ENCODE measurements at places on chromosomes 16 and 17. TPM values are rescaled to one million over a fixed set of nuclear protein-coding genes. Genes with fewer than 3 reads are reported as not detected.

Gene PAGR1
- total RNA-seq = 14.8 TPM

DNA sequence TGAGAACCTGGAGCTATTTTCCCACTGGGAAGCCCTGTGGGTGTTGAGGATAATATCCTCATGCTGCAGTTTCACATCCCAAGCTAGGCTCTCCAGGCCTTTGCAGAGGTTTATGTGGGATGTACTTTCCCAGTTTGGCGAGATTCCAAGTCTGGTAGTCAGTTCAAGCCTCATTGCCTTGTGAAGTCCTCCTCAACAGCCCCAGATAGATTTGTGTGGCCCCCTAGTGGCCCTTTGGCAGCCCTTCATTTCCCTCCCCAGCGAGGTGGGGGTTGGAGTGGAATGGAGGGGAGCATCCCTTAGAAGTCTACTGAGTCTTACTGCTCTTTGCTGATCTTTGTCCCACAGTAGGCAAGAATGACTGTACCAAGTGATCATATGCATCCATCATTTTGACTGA lies 137.9 kb downstream of the CDH11 start:
- H3K27ac ChIP-seq = no peak overlapping the region
- peaks cover 14% of the 10 kb centered on the region for H3K36me3 ChIP-seq
- H3K4me1 ChIP-seq = no peaks in the 10 kb centered on the region
- no peak overlapping the region for H3K4me3 ChIP-seq
- H3K27me3 ChIP-seq = no peaks in the 10 kb centered on the region
- peak; percentile 62 for DNase-seq

- no peak for DNase-seq
- peaks cover 21% of the 10 kb centered on the region for H3K4me1 ChIP-seq
- no peaks in the 10 kb centered on the region for H3K27me3 ChIP-seq
- H3K4me3 ChIP-seq = peak overlapping the region; percentile 81
- peak overlapping the region; percentile 68 for H3K27ac ChIP-seq
These were observed 953 bp upstream of the NSMCE1 start for GRCh38 chr16:27269300-27270150.

- H3K27ac ChIP-seq = no peak overlapping the region
- DNase-seq = no peak
- no peaks in the 10 kb centered on the region for H3K4me1 ChIP-seq
- H3K27me3 ChIP-seq = no peaks in the 10 kb centered on the region
- H3K36me3 ChIP-seq = no peaks in the 10 kb centered on the region
These were observed 20.9 kb upstream of the NSRP1 start for GRCh38 chr17:30095507-30096244.

- no peaks in the 10 kb centered on the region for H3K36me3 ChIP-seq
- H3K27me3 ChIP-seq = no peaks in the 10 kb centered on the region
- no peak overlapping the region for H3K4me3 ChIP-seq
- no peak for DNase-seq
These were observed 10.9 kb upstream of the SPNS3 start for GRCh38 chr17:4422864-4423263.

GRCh38 chr16:3485097-3485745 lies 10.1 kb downstream of the C16orf90 start:
- H3K36me3 ChIP-seq = peaks cover 43% of the 10 kb centered on the region
- no peaks in the 10 kb centered on the region for H3K27me3 ChIP-seq
- no peak overlapping the region for H3K4me3 ChIP-seq
- H3K4me1 ChIP-seq = peaks cover 7% of the 10 kb centered on the region
- no peak overlapping the region for H3K27ac ChIP-seq
- no peak for DNase-seq

- H3K4me1 ChIP-seq = no peaks in the 10 kb centered on the region
- peaks cover 54% of the 10 kb centered on the region for H3K27me3 ChIP-seq
- DNase-seq = no peak
- no peak overlapping the region for H3K27ac ChIP-seq
These were observed 23.7 kb upstream of the ITGAX start for GRCh38 chr16:31331141-31331764.

DNA sequence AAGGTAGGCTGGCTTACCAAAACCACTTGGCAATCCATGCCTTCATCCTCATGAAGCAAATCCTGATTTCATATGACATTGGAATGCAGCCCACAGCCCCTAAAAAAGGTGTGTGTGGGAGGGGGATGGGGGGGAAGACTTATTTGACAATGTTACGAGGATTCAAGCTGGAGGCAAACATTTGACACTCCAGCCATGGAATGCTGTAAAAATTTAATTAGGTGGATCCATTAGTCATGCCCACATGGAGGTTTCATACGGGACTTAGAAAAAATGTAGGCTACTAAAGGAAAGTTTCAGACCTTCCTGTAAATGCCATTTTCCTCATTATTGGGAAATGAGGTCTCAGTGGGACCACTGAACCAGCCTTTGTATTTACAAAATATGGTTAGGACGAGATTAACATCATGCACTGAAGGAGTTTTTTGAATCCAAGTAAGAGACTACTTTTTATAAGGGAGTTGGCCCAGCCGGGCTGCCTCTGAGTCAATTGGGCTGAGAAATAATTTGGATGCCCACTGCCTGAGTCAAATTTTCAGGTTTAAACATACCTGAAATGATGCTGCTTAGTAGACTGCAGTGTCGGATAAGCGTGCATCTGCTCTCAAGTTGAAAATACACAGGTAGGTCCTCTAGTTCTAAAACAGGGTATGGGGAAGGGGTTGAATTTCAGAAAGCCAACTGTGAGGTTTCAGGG lies 44.6 kb upstream of the MAF start:
- H3K36me3 ChIP-seq = no peaks in the 10 kb centered on the region
- DNase-seq = no peak
- no peak overlapping the region for H3K27ac ChIP-seq
- no peak overlapping the region for H3K4me3 ChIP-seq
- H3K27me3 ChIP-seq = no peaks in the 10 kb centered on the region

DNA sequence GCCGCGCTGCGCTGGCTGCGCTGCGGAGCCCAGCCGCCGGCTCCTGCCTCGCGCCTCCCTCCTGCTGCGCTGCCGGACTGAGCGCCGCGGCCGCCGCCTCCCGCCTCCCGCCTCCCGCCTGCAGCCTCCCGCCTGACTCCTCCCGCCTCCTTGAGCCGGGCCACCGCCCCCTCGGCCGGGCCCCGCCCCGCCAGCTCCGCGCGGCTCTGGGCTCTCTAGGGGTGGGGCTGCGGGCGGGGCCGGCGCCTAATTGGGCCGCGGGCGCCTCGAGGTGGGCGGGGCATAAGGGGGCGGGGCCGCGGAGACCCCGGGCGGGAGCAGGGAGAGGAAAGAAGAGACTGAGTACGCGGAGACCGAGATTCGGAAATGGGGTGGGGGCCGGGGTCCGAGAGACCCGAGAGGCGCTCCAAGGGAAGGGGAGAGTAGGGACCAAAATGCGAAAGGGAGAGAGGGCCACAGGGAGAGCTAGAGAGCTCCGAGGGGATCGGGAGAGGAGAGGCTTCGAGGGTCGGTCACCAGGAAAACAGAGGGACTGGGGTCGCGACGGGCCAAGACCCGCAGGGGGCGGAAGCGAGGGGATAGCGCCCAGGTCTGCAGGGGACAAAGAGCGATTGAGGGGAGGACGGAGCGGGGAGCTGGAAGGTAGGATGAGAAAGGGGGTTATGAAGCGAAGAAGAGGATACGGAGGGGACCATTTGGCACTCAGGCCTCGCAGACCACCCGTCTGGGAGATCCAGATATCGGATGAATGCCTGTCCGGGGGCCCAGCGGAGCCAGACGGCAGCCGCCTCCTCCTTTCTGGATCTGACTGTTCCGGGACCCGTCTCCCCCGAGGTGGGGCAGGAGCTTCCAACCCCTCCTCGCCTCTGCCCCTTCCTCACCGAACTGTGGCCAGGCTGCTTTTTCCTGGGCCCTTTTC lies at the start of gene C1QL1:
Gene C1QL1 (minus strand): TSS at position 79 of the 919 bp plus-strand sequence. CDS start 255 bp downstream, outside the sequence.
- peak within 1 kb of the TSS; percentile 34 for H3K4me3 ChIP-seq
- peaks cover 57% of the 10 kb centered on the region for H3K27me3 ChIP-seq
- no peaks in the 10 kb centered on the region for H3K36me3 ChIP-seq

Gene GP1BA
- not detected for total RNA-seq

GRCh38 chr16:58236831-58237230 lies 38.9 kb upstream of the CSNK2A2 start:
- H3K27me3 ChIP-seq = peaks cover 27% of the 10 kb centered on the region
- peaks cover 7% of the 10 kb centered on the region for H3K4me1 ChIP-seq
- H3K27ac ChIP-seq = no peak overlapping the region
- H3K4me3 ChIP-seq = no peak overlapping the region

GRCh38 chr17:19570544-19571062 lies 36.9 kb downstream of the SLC47A1 start:
- no peak for DNase-seq
- H3K27me3 ChIP-seq = no peaks in the 10 kb centered on the region
- H3K36me3 ChIP-seq = no peaks in the 10 kb centered on the region
- no peaks in the 10 kb centered on the region for H3K4me1 ChIP-seq

DNA sequence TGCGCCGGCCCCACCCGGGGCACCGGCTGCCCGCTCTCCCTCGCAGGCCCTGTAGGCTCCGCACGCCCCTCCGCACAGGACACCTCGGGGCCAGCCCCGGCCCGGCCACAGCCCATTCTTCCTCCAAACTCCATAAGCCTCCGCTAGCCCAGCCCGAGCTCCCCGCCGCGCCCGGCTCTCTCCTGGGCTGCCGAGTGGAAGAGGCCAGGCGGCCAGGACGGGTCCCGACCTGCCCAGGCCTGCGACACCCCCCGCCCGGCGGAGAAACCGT lies 397 bp downstream of the NCOR1 start:
- H3K36me3 ChIP-seq = no peaks in the 10 kb centered on the region
- H3K4me1 ChIP-seq = peaks cover 65% of the 10 kb centered on the region
- H3K27ac ChIP-seq = peak overlapping the region; percentile 97
- DNase-seq = peak; percentile 24
- no peaks in the 10 kb centered on the region for H3K27me3 ChIP-seq

Gene TRAP1
- total RNA-seq = 138 TPM

DNA sequence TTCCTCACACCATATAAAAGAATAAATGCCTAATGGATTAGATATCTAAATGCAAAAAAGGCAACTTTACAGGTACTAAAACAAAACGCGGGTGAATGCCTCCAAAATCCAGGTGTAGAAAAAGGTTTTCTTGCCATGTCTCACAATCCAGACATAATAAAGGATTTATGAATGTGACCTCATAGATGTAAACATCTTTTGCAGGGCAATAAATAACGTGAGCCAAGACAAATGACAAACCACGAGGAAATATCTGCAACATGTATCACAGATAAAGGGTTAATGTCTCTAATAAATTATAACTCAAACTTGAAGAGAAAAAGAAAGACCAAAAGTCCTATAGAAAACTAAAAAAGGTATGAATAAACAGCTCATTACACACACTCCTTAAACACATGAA lies 180.7 kb downstream of the PARN start:
- peaks cover 20% of the 10 kb centered on the region for H3K36me3 ChIP-seq
- H3K27ac ChIP-seq = no peak overlapping the region
- H3K4me1 ChIP-seq = no peaks in the 10 kb centered on the region
- H3K27me3 ChIP-seq = no peaks in the 10 kb centered on the region
- no peak overlapping the region for H3K4me3 ChIP-seq

Gene AURKB
- total RNA-seq = 0.38 TPM

Gene GCGR
- total RNA-seq = not detected
